ENCODE measurements at places on chromosomes 5 and 9. TPM values are rescaled to one million over a fixed set of nuclear protein-coding genes. Genes with fewer than 3 reads are reported as not detected.

GRIA1 gene
- not detected for total RNA-seq

GRCh38 chr9:71692337-71692736, 76.0 kb downstream of the CEMIP2 start:
- DNase-seq = peak; percentile 74

DNA sequence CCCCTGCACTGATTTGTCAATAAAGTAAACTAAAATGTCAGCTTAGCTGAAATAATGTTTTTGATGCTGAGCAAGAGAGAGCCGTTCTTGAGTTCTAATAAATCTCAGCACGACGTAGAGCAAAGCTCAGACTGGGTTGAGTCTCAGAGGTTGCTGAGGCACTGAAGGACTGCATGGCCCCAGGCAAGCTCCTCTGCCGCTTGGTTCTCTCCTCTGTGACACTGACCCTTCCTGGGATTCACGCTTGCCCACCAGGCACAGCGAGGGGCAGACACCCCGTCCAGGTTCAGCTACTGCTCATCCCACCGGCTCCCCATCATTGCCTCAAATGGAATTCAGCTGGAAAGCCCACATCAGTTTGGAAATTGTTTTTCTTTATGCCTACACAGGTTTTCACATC, 129.8 kb downstream of the IRX2 start:
- no peak for DNase-seq

DNA sequence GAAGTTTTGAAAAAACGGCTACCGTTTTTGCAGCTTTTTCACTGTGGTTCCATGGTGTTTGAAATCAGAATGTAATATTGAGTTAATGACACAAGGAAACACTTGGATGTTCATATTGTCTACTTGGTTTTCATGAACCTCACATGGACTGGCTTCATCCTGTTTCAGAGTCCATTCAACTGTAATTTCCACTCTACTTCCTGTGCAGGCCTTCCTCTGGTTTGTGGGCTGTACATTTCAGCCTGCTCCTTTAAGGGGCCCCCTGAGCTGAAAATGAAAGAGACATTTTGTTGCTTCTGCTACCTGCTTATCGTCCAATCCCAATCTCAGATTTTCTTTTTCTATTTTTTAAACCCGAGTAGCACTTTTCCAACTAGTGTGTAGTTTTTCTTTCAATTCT, 41.8 kb upstream of the CDKN2B start:
- DNase-seq = no peak

- DNase-seq = no peak
Observed at GRCh38 chr5:9020996-9021395, 524.9 kb downstream of the SEMA5A start.

GRXCR2 gene
- not detected for total RNA-seq

DNA sequence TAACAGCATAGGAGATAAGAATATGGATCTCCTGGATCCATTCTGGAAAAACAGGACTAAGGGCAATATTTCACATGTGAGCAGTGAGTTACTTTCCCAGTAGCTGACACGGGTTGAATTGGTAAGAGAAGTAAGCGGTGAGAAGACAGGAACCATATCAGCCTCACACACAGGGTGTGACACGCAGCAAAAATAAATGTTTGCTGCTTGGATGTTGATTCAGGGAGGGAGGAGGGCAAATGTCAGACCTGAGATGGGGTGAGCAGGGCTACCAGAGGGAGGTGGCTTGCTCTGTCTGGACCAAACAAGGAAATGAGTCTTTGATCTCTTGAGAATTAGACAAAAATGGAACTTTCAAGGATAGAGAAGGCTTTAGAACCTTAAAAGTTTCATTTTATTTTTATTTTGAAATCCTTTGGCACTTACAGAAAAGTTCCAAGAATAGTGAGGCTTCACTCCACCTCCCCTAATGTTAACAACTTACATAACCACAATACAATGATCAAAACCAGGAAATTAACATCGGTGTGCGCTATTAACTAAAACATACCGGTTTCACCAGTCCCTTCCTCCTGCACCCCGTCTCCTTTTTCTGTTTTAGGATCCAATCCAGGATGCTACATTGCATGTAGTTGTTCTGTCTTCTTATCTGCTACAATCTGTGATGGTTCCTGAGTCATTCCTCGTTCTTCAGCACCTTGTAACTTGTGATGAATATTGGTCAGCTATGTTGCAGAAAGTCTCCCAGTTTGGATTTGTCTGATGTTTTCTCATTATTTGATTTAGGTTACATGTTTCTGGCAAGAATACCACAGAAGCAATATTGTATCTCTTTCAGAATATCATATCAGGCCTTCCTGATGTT, 20.5 kb upstream of the ARHGEF28 start:
- DNase-seq = peak; percentile 54

DNA sequence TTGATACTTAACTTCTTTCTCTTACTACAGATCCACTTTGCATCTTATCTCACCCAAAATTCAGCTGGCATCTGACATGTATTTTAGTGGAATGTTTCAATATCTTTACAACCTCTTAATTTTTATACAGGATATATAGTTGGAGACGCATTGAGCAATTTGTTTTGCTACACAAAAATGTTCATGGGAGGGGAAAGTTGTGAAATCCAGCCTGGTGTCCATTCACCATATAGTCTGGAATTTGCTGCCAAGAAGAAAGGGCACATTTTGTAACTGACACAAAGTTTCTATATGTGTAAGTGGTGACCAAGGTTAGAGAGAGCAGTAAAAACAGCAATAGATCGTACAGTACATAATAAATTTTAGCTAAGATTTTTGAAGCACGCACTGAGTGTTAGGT, 14.0 kb upstream of the CHD1 start:
- peak; percentile 4 for DNase-seq

DNA sequence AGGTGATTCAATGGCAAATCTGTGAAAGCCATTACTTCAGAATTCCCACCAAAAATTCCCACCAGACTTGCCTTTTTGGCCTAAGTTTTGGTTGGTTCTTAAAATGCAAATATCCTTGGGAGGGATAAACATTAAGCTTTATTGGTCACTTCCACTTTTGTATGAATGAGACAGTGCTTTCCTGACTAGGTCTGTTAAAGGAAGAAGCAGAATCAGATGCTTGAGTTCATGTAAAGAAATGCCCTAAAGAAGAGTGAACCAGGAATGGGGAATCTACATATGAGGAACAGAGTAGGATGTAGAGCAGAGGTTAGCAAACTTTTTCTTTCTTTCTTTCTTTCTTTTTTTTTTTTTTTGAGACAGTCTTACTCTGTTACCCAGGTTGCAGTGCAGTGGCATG, 129.3 kb downstream of the GCNT1 start:
- no peak for DNase-seq

DNA sequence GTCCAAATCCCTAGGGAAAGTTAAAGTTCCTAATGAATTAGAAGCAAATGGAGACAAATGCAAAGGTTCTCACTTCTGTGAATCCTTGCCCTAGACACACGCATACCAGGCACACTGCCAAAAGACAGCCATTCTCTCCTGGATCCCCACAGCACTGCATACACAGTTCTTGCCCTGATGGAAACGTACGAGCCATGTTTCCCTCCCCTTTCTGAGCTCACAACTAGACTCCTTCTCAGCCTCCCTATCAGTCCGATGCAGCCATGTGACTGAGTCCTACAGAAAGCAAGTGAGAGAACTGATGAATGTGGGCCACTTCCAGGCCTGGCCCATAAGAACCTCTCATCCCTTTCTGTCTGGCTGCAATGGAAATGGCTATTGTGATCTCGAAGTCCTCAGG, 92.0 kb downstream of the ZNF608 start:
- DNase-seq = no peak

GRCh38 chr9:85876628-85877027, 64.3 kb upstream of the NAA35 start:
- DNase-seq = no peak

Data from bronchial epithelial cell (primary cell).